ENCODE measurements at places on chromosomes 4 and X. TPM values are rescaled to one million over a fixed set of nuclear protein-coding genes. Genes with fewer than 3 reads are reported as not detected.

- H3K4me1 ChIP-seq = no peaks in the 10 kb centered on the region
- no peak for DNase-seq
- H3K27ac ChIP-seq = no peak within 1 kb of the TSS
- H3K27me3 ChIP-seq = no peaks in the 10 kb centered on the region
- H3K4me3 ChIP-seq = no peak within 1 kb of the TSS
These were observed at the start of gene ITM2A for GRCh38 chrX:79366873-79367749. Gene ITM2A, minus strand, starts transcription at chrX:79367334. Its CDS starts 119 bp downstream, at chrX:79367215.

DNA sequence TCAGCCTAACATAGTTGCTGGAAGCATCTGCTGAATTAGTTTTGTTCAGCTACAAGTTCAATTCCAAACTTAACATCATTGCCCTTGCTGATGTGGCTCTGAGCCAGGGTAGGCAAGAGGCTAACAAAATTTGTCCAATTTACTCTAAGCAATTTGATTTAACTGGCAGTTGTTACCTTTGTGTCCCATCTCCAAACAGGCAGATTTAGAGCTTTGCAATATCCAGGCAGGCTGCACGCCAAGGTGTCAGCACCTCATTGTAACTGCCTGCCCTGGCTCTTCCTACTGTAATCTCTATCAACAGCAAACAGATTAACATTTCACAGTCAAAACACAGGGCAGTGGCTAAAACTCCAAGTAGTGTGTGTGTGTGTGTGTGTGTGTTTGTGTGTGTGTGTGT, 2070.6 kb downstream of the PCDH7 start:
- H3K27me3 ChIP-seq = no peaks in the 10 kb centered on the region
- DNase-seq = no peak
- H3K27ac ChIP-seq = no peak overlapping the region
- H3K36me3 ChIP-seq = no peaks in the 10 kb centered on the region

LGI2 gene
- not detected for total RNA-seq

DNA sequence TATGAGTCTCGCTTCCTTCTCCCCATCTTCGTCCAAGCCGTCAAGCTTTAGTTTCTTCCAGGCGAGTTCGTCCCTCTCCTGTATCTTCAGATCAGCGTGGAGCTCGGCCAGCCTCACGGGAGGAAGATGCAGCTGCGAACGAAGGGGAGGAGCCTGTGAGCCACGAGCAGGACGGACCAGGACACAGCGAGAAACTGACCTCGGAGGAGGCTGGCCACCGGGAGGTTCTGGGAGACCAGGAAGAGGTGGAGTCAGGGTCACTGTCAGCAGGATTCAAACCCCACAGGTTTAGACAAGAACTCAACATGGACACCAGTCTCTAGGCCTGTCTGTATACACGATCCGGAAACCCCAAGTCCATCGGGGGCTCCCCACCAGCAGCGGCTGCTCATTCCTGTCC, 7.3 kb downstream of the LRPAP1 start:
- H3K27me3 ChIP-seq = no peaks in the 10 kb centered on the region
- peaks cover 27% of the 10 kb centered on the region for H3K36me3 ChIP-seq
- H3K27ac ChIP-seq = no peak overlapping the region

GRCh38 chrX:140817943-140818342, 108.4 kb downstream of the LINC00632 start:
- no peaks in the 10 kb centered on the region for H3K27me3 ChIP-seq
- H3K36me3 ChIP-seq = no peaks in the 10 kb centered on the region
- no peak overlapping the region for H3K4me3 ChIP-seq
- no peak for DNase-seq
- H3K27ac ChIP-seq = no peak overlapping the region

GRCh38 chr4:27085396-27085795, 224.8 kb downstream of the STIM2 start:
- no peaks in the 10 kb centered on the region for H3K36me3 ChIP-seq
- H3K27me3 ChIP-seq = peaks cover 35% of the 10 kb centered on the region
- H3K27ac ChIP-seq = no peak overlapping the region
- DNase-seq = no peak
- H3K4me3 ChIP-seq = no peak overlapping the region
- H3K4me1 ChIP-seq = no peaks in the 10 kb centered on the region

GRCh38 chrX:106862972-106863688, 40.0 kb downstream of the RIPPLY1 start:
- DNase-seq = peak; percentile 1
- H3K27ac ChIP-seq = no peak overlapping the region
- H3K4me3 ChIP-seq = no peak overlapping the region
- no peaks in the 10 kb centered on the region for H3K4me1 ChIP-seq
- no peaks in the 10 kb centered on the region for H3K36me3 ChIP-seq

Measured in HCT116 (cell line).